Fibroblast of skin of left biceps (primary cell): ENCODE measurements at places on chromosomes 1 and 21.

DNA sequence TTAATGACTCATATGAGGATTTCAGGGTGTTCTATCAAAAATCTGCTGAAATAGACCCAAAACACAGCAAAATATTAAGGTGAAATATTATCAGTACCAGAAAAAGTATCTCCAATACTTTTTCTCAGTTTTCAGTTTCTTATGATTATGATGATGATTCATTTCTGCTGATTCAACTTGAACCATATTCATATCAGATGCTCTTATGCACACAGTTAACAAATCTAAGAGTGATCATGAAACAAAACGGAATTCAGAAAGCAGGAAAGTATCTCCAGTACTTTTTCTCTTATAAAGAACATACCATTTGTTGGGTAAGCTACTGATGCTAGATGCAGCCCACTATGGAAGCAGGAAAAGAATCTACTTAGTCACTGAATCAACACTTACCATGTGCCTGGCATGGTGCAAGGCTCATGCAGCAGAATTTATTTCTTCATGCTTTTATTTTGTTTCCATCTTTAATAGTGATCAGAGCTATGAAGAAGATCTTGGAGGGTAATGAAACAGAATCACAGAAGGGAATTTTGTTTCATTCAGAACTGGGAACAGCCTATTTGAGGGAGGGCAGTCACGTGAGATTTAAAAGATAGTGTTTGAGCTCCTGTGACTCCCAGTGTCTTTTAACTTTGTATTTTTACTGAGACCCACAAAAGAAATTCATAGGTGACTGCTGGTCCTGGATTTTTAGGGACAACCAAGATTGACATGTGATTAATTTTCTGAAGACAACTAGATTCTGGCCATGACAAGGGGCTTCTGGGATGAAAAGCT is 480.6 kb downstream of the SETD4 start:
- no peak for DNase-seq

DNA sequence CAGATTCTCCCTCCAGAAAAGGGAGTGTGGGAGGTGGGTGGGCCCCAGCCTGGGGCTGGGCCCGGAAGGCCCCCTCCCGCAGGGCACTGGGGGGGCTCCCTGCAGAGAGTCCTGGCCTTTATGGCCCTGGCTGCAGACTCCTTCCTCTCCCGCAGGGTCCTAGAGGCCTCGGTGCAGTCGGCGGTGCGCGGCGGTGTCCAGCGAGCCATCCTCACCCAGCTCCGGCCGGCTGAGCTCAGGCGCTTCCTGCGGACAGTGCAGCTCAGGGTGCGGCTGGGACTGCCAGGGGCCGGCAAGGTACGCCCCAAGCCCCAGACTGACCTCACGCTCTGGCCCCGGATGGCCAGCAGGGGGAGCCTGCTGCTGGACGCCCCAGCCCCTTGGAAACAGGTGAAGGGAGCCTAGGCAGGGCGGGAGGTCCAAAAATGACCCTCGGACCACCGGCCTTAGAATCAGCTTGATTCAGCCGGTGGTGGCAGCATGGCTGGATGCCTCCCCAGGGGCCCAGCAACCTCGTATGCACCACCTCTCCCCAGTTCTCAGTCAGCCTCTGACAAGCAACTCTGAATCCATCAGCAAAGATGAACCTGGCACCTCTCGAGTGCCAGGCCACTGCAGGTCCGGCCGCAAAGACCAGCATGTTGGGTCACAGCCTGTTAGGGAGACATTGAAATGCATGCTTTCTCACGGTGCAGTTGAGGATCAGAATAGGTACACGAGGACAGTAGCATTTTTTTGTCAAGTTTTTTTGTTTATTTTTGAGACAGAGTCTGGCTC is 20.6 kb downstream of the MTHFR start:
- DNase-seq, result no peak

DNA sequence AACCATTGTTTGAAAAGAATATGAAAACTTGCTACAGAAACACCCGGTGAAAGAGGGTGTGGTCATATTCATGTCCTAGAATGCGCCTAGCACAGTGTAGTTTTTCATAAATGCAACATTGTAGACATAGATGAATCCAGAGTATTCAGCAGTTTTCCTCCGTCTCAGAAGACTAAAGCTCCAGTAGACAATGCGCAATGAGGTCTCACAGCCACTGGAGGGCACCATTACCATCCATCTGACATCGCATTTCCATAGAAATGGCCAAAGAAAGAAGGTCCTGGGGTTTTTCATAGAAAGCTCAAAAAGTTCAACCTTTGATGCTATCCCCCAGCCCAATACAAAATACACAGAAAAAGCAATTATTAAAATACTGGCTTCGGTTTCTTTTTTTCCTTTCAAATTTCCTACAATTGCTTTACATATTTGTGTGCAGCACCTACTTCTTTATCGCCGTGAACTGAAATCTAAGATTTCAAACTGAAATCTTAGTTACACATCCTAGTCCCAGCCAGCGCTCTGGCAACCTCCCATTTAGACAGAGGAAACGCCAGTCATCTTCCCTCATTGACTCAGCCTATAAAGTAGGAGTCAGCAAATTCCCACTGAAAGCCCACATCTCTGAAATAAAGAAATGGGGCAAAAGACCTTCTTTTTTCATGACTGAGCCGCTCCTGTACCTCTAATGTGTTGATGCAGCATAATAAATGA is 3.9 kb upstream of the CD58 start:
- no peak for DNase-seq

DNA sequence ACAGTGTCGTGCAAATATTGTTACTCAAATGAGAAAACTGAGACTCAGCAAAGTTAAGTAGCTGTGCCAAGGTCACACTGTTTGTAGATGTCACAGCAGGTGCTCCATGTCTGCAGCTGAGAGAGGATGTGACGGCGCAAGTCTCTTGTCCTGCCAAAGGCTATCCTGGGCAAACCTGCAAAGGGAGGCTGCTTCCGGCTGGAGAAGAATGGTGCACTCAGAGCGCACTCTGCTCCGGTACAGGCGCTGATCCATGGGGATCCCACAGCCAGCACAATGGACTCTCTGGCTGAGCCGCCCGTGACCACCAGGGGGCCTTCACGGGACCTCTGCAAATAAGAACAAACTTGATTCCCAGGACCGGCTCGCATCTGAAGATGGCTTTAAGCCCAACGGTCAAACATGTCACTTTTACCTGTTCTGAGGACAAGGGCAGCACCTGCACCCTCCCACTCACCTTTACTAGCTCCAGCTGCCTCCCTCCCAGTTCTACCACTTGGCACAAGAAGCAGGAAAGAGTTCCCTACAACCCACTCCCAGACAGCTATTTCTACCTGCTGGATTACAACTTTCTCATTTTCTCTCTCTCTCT is 21.9 kb downstream of the RD3 start:
- peak; percentile 23 for DNase-seq

DNA sequence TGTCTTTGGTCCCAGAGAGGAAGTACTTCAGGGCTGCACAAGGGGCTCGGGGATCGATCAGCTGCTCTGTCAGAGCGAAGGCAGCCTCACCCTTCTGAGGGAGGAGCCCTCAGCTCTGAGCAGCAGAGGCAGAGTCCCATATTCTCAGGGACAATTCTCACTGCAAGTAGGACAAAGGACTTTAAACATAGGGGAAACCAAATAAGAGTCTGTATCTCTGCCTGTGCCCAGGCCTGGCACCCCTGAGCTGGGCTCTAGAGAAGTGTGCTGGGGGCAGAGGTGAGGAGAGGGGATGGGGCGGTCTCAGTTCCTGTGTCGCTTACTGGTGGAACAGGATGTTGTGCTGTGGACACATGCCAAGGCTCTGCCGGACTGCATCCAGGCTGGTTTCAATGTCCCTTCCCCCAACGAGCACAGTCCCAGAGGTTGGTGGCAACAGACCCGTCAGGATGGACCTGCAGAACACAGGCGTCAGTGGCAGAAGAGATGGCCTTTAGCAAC is 76.6 kb downstream of the ABCA4 start:
- DNase-seq, result no peak

DNA sequence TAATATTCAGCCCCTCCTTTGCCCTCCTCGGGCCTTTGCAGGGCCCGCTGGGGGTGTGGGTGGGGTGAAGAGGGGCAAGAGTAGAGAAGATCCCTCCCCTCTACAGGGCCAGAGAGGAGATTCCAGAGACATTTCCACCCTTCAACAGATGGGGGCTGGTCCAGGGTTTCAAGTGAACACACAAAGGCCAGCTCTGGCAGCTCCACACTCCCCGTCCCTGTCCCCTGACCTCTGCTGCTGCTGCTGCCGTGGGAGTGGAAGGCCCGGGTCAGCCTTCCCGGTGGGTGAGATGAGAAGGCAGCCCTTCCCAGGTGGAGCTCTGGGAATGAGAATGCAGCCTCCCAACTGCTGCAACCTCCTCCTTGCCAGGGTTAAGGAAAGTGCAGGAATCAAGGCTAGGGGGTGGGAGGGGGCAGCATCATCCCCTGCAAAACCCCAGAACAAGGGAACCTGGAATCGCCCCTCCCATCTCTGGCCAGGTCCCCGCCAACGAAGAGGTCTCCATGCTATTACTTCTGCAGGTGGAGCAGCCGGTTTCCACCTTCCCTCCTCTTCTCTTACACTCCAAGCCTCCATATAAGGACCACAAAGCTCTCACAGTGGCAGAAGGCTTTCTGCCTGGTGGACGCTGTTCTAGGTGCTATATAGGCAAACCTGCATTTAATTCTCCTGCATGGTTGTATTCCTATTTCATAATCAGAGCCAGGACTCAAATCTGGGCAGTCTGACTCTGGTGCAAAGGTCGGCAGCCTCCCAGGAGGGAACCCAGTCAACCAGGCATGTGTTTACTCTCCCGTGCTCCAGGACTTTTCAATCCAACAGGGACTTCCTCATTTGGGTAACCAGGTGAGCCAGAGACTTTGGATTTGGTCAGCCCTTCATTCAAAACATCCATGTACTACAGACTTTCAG is 22.9 kb upstream of the ARHGEF10L start:
- DNase-seq, result no peak

GRCh38 chr1:6870571-6870970 is 85.3 kb downstream of the CAMTA1 start:
- no peak for DNase-seq

- DNase-seq, result no peak
These were observed 5.1 kb downstream of the TMEM51 start for GRCh38 chr1:15158506-15159165.

GRCh38 chr1:11470912-11471311 is 8.0 kb upstream of the DISP3 start:
- DNase-seq, result no peak

- no peak for DNase-seq
These were observed 5.1 kb downstream of the PRXL2B start for GRCh38 chr1:2591581-2592261.

GRCh38 chr1:22039594-22040285 is 12.8 kb upstream of the CDC42 start:
- DNase-seq, result no peak

- no peak for DNase-seq
These were observed 199.0 kb upstream of the L1TD1 start for GRCh38 chr1:61995641-61996040.

GRCh38 chr1:15176898-15177665 is 23.5 kb downstream of the TMEM51 start:
- no peak for DNase-seq

DNA sequence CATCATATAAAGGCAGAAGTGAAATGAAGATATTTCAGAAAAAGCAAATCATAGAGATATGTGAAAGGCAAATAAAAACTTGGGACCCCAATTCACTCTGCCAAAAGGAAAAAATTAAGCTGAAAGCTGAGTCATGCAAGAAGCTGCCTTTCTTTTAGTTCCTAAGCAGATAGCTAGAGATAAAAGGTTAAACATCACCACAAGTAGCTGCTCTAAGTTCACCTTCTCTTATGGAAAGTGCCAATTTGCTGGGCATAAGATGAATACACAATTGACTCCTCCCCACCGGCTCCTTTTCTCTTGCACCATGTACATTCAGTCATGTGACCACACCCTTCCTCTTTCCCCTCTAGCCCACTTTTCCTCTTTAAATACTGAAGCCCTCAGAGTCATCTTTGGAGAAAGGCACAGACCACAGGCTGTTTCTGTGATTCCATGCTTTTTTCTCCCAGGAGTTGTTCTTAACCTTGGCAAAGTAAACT is 5.4 kb upstream of the SUMO3 start:
- DNase-seq, result no peak

DNA sequence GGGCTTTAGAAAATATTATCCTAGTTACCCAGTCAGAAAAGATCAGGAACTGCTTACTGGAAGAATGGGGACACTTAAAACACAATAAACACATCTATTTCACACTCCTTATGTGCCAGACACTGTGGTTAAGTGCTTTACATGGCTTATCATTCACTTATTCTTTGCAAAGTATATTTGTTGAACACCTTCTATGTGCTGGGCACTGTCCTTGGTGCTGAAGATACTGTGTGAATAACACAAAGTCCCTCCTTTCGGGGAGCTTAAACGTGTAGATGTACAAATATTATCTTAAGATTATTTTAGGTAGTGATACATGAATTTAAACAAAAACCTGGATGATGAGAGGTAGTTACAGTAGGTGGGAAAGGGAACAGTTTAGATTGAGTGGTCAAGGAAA is 169.3 kb downstream of the ST6GALNAC5 start:
- DNase-seq, result no peak

GRCh38 chr1:18765725-18766124 is 93.7 kb downstream of the TAS1R2 start:
- DNase-seq, result no peak

- no peak for DNase-seq
These were observed 51.6 kb downstream of the ZMYM4 start for GRCh38 chr1:35319988-35320713.

GRCh38 chr1:41882068-41882477 is 36.6 kb downstream of the HIVEP3 start:
- no peak for DNase-seq

GRCh38 chr1:95286479-95286878 is 52.5 kb downstream of the RWDD3 start:
- DNase-seq, result no peak
